ENCODE measurements at places on chromosomes 11 and 22.

- DNase-seq: no peak
Measured at GRCh38 chr22:40714499-40715337, 35.4 kb downstream of the MCHR1 start.

- no peak for DNase-seq
Measured at GRCh38 chr11:98289617-98290263, 731.0 kb upstream of the CNTN5 start.

- DNase-seq: no peak
Measured at GRCh38 chr22:29150701-29151100, 55.0 kb upstream of the EMID1 start.

- no peak for DNase-seq
Measured at GRCh38 chr11:93291898-93292297, 38.6 kb upstream of the DEUP1 start.

DNA sequence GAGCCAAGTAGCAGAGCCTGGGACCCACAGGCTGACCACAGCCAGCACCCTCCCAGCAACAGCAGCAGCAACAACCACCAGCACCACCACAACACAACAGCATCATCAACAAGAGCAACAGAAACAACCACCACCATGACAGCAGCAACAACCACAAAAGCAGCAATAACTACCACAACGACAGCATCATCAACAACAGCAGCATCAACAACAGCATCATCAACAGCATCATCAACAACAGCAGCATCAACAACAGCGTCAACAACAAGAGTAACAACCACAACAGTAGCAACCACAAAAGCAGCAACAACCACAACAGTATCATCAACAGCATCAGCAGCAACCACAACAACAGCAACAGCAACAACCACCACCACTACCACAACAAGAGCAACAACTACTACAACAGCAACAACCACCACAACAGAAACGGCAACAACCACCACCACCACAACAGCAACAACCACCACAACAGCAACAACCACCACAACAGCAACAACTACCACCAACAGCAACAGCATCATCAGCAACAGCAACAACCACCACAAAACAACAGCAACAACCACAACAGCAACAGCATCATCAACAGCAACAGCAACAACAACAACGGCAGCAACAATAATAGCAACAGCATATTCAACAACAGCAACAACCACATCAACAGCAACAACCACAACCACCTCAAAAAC lies 22.1 kb upstream of the FGF3 start:
- no peak for DNase-seq

- no peak for DNase-seq
Measured at GRCh38 chr22:48052621-48052890, 1290.1 kb downstream of the TBC1D22A start.

DNA sequence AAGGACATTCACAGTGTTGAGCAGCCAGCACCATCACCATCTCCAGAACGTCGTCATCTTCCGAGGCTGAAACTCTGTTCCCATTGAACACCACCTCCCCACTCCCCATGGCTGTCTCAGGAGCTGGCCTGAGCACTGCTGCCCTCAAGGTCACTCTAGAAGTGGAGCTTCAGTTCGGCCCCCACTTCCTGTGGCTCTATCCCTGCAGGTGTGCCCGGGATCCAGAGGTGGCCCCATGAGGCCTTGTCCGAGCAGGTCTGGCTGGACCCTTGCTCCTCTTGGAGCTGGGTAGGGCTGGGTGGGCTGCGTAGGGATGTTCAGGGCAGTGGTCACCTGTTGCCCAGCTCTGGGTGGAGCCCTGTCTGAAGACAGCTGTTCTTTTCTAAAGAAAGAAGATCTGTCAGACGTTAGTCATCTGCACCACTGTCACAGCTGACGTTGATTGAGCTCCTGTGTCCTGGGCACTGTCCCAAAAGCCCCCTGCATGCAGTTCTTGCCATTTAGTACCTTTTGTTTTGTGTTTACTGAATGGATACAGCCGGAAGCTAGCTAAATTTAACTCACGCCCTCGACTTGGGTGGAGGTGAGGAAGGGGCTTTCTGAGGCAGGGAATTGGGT lies 75.5 kb upstream of the CLDN5 start:
- no peak for DNase-seq

Data from LNCaP clone FGC (cell line).